ENCODE measurements at places on chromosomes 3 and 15.

DNA sequence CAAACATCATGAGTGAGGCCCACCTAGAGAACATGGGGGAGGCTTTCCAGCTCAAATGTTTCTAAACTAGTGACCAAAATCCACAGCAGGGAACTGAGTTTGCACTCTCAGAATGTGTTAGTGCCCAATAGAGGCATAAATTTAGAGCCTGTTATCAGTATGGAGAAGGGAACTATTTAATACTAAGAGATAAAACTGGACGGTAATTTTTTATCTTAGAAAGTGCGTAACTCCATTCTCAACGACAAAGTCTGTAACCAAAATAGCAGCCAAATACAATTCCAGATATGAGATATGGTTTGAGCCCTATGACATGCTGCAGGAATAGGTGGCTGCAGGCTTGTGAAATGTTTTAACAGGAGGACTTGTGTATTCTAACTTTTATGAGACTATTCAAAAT is 3.5 kb downstream of the B3GALNT1 start:
- no peak for DNase-seq

GRCh38 chr3:9986230-9986725 is 363 bp downstream of the EMC3 start:
- DNase-seq: no peak

- DNase-seq: no peak
Measured at GRCh38 chr3:64445109-64445943, 220.1 kb upstream of the PRICKLE2 start.

DNA sequence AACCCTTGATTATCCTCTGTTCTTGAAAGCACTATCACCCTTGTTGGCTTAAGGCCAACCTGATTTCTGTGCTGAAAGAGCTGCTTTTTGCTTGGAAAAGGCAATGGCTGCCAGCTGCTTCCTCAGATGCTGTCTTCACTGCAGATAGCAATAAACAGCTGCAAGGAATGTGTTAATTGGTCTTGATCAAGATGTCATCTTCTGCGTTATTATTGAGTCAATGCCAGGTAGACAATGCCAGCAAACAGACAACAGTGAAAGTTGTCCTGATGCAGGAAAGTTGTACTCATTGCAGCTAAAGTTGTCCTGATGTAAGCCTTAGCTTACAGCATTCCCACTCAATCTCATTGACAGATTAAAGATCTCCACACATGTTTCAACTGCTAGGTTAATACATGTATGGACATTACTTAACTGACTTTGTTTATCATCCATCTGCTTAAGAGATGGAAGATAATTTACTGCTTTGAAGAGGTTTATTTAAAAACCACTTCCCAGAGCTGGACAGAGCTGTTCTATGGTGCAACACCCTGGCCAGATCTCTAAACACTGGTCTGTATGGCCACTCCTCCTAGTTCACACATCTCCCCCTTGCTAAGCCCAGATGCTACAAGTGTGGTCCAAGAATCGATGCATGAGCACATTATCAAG is 251.0 kb upstream of the MCTP2 start:
- DNase-seq: no peak

GRCh38 chr3:101027286-101027685 is 34.1 kb upstream of the ABI3BP start:
- DNase-seq: no peak

- no peak for DNase-seq
Measured at GRCh38 chr15:31104003-31104402, 2.5 kb upstream of the TRPM1 start.

Measured in NCI-H524 (cell line).